ENCODE measurements at places on chromosomes 11 and 22.
A peak's percentile ranks its signal among the peaks of the same experiment; 100 is the strongest.

DNA sequence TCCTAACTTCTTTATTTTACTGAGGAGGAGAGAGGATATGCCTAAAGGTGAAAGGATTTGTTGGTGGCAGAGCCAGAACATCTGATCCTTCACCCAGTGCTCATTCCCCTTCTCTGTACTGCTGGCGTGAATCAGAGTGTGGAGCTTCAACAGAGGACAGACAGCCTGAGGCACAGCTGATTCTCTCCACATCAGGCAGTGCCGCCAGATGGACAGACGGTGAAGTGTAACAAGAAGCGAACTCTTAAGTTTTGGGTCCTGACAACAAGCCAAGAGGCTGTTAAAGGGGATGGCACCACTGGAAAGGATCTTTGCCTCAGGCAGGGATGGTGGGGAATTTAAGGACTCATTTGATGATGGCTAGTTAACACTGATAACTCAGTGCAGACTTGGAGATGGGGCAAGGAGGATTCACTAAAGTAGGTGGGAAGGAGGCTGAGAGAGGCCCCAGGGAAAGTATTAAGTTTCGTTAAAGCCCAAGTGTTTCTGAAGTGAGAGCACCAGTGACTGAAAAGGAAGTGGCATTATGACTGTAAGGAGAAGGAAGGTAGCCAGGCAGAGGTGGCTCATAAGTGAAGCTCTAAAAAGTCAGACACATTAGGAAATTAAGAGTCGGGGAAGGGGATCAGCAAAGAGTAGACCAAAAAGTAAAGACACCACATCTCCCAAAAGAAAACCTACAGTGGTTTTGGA, 81.3 kb downstream of the CLPB start:
- DNase-seq = peak; percentile 81

DNA sequence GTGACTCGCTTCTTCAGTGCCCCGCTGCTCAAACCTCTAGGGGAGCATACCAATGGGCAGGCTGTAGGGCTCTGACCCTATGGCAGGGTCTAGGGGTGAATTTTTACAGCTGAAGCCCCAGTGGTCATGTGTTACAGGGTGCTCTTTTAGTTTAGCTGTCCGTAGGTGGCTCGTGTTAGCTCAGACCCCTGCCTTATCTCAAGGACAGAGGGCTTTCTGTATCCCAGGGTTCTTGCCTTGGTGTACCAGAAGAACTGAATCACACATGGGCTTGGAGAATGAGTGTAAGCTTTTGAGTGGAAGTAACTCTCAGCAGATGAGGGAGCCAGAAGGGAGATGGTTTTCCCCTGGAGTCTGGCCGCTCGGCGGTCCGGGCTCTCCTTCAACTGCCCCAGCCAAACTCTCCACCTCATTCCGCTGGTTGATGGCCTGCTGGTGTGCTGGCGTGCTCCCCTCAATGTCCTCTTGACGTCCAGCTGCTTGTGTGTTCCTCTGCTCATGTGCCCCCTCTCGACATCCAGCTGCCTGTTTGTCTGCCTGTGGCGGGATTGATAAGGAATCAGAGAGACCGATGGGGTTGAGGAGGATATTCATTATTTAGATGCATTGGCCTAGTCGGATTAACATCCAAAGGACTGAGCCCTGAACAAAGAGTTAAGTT, 37.5 kb downstream of the BIRC2 start:
- no peak for DNase-seq

- no peak for DNase-seq
These were observed 137.5 kb downstream of the CHST1 start for GRCh38 chr11:45527898-45528297.

GRCh38 chr11:117705866-117706265, 91.2 kb downstream of the DSCAML1 start:
- peak; percentile 86 for DNase-seq

- DNase-seq = no peak
These were observed 667 bp downstream of the ACCS start for GRCh38 chr11:44066732-44067141.

- DNase-seq = no peak
These were observed 70.0 kb downstream of the NAT10 start for GRCh38 chr11:34175284-34176019.

DNA sequence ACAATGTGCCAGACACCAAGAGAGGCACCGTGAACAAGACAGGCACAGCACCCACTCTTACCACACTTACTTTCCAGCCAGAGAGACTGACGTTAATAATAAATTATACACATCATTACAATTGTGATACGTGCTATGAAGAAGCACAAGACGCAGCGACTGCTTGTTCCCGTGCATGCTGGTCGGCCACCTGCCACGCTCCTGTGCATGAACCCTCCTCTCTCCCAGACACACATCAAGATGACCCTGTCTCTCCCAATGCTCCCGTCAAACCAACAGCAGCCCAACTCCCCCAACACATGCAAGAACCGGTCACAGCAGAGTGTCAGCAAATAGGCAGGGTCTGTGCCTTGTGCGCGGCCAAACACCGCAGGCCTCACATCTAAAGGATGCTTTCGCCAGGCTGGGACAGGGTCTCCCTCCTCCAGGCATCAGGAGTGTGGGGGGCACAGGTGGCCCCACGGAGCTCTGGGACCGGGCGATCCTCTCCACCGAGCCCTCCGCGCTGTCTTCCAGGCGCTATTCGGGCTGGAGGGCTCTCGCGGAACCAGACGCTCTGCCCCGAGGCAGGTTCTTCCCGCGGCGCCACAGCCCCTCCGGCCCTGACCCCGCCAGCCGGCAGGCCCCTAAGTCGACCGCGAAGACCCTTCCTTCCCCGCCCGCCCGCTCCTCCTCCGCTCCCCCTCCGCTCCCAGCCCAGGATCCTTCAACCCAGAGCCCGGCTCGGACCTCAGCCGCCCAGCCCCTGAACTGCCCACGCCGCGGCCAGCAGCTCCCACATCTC, 533 bp downstream of the SERGEF start:
- DNase-seq = peak; percentile 57

- DNase-seq = no peak
These were observed 47.5 kb upstream of the SOX6 start for GRCh38 chr11:16403851-16404250.

GRCh38 chr11:128911701-128912100, 20.5 kb downstream of the KCNJ5 start:
- DNase-seq = no peak

DNA sequence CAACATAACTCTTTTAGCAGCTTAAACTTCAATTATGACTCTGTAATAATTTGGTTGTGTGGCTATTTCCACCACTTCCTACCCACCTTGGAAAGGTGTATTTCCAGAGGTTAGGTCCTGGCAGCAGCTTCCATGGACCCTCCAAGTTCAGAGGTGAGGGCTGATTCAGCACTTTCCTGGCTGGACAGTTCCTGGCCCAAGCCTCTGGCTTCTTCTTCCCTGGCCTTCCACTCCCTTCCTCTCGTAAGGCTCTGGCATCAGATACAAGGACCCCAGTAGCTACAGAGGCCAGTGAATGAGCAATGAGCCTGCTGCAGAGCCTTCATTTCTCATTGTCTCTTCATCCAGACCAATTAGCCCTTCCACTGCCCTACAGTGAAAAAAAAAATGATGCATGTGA, 98.1 kb upstream of the KIRREL3 start:
- DNase-seq = no peak

DNA sequence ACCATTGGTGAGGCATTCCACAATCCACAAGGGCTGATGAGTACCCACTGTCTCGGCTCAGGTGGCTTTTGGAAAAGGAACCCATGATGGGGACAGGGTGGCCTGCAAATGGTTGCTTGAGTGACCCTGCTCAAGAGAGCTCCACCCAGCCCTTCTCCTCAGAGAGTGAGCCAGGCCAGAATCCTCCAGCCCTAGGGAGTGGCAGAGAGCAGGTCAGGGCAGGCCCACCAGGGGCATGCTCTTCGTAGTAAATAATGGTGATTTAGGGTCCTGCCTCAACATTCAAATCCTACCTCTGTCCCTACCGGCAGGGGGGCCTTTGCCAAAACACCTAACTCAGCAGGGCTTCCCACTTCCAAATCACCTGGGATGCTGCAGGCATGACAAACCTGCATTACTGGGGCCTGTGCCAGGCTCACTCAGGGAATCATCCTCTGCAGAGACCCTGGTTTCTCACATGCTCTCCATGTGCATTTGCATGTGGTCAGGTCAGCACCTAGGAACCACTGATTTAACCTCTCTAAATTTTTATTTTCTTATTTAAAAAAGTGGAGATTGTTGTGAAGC, 17.3 kb upstream of the TP53I11 start:
- DNase-seq = no peak

DNA sequence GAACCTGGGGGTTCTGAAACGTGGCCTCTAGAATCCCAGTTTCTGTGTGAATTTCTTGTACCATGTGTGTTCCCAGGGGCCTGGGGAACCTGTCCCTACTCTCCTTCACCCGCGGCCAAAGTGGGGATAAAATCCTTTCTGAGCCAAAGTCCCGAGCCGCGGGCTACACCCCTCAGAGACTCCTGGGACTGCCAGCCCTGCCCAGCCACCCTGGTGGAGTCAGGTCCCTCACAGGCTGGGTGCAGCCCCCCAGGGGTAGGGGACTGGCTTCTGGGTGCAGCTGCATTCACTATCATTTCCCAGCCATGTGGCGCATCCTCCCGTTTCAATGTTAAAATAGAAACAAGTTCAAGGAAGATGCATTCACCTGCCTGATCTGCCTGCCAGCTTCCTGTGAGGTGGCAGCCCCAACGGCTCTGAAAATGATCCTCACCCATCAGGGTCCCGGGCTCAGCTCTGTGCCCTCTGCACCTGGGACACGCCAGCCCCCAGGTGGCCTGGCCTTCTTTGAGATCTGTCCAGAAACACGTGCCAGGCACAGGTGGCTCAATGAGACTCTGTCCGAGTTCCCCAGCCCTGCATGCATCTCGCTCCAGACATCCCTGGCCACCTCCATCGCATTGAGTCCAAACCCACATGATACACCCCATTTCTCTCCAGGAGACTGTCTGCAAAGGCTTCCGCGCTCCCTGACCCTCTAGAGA, 338.8 kb downstream of the CTTN start:
- no peak for DNase-seq

DNA sequence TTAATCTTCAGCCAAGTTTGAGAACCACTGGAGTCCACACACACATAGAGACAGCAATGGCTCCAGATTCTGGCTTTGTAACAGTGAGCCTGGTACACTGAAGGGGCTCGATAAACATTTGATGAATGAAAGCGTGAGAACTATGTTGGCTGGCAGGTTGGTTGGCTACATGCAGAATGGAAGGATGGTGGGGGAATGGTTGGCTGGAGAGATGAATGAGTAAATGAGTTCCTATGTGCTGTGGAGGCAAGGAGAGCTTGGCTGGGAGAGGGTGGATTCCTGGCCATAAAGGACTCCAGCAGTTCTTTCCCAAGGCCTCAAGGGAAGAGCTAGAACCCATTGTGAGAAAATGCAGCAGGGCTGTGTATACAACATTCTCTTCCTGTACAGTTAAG, 168.0 kb upstream of the NECTIN1 start:
- DNase-seq = no peak

- no peak for DNase-seq
These were observed 1003.2 kb downstream of the NTM start for GRCh38 chr11:132373405-132374143.

GRCh38 chr22:27990879-27991278, 71.8 kb upstream of the PITPNB start:
- DNase-seq = peak; percentile 44

DNA sequence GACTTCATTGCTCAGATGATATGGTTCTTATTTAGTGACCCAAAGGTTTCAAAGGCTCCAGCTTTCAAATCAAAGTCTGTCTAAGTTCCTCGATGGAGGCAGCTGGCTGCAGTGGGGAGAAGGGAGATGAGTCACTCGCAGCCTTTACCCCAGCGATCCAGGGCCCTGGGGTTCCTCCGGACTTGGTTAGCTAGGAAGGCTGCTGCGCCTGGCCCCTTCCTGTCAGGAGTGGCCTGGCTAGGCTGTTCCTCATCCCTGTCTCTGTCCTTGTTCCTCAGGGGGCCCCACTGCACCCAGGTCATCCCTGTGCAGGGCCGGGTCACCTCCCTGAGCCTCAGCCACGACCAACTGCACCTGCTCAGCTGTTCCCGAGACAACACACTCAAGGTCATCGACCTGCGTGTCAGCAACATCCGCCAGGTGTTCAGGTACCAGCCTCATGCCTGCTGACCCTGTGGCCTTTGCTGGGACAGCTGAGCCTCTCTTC, 13.9 kb downstream of the ATG16L2 start:
- no peak for DNase-seq

DNA sequence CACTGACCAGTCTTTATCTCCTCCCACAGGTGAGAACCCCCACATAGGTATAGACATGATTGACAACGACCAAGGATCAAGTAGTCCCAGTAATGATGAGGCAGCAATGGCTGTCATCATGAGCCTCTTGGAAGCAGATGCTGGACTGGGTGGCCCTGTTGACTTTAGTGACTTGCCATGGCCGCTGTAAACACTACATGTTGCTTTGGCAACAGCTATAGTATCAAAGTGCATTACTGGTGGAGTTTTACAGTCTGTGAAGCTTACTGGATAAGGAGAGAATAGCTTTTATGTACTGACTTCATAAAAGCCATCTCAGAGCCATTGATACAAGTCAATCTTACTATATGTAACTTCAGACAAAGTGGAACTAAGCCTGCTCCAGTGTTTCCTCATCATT, 76.5 kb downstream of the BTBD10 start:
- peak; percentile 10 for DNase-seq

- no peak for DNase-seq
These were observed at the start of gene MOB2 for GRCh38 chr11:1486054-1486825. MOB2 (minus strand) TSS chr11:1486779; CDS start chr11:1486556, 223 bp downstream.

DNA sequence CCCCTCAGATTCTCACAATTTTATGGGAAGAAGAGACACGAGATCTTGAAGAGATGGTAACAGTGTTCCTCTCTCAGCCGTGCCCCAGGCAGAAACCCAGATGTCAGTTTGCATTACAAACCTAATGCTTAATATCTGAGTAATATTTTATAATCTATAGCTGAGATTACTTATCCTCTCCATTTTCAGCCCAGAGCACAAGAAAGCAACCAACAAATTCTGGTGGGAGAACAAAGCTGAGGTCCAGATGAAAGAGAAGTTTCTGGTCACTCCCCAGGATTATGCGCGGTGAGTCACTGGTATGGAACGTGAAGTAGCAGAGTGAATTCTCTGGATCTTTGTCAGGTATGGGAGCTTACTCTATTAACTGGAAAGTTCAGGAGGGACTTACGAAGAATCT, 884 bp downstream of the CENATAC start:
- no peak for DNase-seq

GRCh38 chr11:66904055-66904454, 47.2 kb downstream of the LRFN4 start:
- no peak for DNase-seq

GRCh38 chr22:33401291-33401690, 343.1 kb upstream of the SYN3 start:
- DNase-seq = no peak

- no peak for DNase-seq
These were observed 60.4 kb downstream of the KCNC1 start for GRCh38 chr11:17794981-17795380.

DNA sequence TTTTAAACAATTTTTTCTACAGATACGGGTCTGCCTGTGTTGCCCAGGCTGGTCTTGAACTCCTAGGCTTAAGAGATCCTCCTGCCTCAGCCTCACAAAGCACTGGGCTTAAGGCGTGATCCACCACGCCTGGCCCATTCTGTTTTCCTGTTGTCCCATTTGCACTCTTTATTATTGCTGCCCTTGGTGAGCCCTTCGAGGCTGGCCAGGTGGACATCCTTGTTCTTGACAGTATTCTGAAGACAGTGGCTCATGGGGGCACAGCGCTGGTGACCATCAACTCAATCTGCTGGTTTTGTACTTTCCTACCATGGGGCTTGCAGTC, 35.6 kb downstream of the TBC1D22A start:
- no peak for DNase-seq
